ENCODE measurements at places on chromosomes 6 and 20. TPM values are rescaled to one million over a fixed set of nuclear protein-coding genes. Genes with fewer than 3 reads are reported as not detected.

Gene LRP11
- 55.7 TPM for total RNA-seq

Gene EMILIN3
- total RNA-seq, result not detected

DNA sequence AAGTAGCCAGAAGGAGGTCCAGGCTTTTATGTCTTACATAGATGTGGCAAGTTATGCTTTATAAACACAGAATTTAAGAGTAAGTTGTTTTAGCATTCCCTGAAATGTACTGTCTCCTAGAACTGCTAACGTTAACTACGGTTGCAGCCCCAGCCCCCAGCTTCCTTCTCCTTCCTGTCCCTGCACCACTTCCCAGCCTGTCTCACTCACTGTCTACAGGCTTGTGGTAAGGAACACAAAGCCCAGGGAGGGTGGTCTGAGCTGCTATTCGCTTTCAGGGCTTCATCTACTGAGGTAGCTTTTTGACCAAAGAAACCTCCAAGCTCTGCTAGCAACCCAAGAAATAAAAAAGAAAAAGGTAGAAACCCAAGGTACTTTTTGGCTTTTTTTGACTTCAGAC is 35.9 kb downstream of the PCSK2 start:
- no peaks in the 10 kb centered on the region for H3K36me3 ChIP-seq
- H3K27me3 ChIP-seq, result peaks cover 6% of the 10 kb centered on the region
- DNase-seq, result no peak
- H3K4me1 ChIP-seq, result no peaks in the 10 kb centered on the region
- no peak overlapping the region for H3K27ac ChIP-seq

Gene HLA-DRB5
- not detected for total RNA-seq

Gene MAS1
- not detected for total RNA-seq

Gene WFDC12
- total RNA-seq, result not detected

DNA sequence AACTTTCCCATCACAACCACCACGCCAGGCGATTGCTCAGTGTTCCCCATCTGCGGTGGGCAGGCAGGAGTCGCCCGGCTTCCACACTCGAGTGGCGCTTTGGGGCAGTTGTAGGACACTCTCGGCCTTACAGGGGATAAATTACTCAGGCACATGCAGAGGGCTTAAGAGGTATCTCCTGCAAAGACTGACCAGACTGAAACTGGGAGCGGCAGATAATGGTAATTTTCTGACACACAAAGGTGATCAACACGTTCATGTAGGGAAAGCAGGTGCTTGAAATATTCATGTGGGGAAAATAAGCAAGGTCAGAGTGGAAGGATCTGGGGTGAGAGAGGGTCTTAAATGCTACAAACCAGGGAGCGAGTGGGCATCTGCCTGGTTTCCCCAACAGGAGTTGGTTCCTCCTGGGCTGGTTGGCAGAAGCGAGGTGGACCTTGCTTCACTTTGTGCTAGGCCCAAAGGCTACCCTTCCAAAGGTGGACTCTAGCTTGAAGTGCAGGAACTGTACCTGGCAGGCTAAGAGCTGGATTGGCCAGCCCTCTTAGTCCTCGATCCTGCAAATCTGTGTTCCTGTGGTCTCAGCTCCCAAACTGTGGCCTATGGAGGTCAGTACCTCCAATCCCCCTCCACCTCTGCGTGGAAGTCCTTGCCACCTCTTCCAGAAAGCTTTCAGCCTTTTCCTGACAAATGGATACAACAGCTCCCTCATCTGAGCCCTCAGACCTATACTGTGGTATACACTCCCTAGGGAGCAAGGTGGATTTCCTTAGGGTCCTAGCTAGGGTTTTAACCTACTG is 16.7 kb downstream of the PLAGL2 start:
- DNase-seq, result no peak
- H3K4me1 ChIP-seq, result peaks cover 20% of the 10 kb centered on the region
- H3K27me3 ChIP-seq, result no peaks in the 10 kb centered on the region
- no peak overlapping the region for H3K27ac ChIP-seq
- peaks cover 35% of the 10 kb centered on the region for H3K36me3 ChIP-seq

GRCh38 chr6:34338811-34339210 is 53.7 kb downstream of the NUDT3 start:
- DNase-seq, result no peak
- H3K4me3 ChIP-seq, result no peak overlapping the region
- no peaks in the 10 kb centered on the region for H3K4me1 ChIP-seq

Gene MCCD1
- not detected for total RNA-seq

Gene C20orf144
- not detected for total RNA-seq

Gene PGC
- total RNA-seq, result not detected

DNA sequence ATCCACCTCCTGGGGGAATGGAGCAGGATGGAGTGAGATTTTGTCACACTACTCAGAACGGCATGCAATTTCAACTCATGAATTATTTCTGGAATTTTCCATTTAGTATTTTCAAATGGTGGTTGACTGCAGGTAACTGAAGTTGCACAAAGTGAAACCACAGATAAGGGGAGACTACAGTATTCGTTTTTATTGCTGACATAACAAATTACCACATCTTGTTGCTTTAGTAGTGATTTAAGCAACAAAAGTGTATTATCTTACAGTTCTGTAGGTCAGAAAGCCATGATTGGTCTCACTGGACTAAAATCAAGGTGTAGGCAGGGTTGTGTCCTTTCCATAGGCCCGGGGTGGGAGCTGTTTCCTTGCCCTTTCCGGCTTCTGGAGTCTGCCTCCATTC is 133.4 kb upstream of the B3GAT2 start:
- no peaks in the 10 kb centered on the region for H3K36me3 ChIP-seq
- peaks cover 4% of the 10 kb centered on the region for H3K27me3 ChIP-seq
- H3K4me1 ChIP-seq, result no peaks in the 10 kb centered on the region
- no peak for DNase-seq
- H3K4me3 ChIP-seq, result no peak overlapping the region

GRCh38 chr6:109344226-109344625 is 38.0 kb downstream of the CD164 start:
- H3K36me3 ChIP-seq, result no peaks in the 10 kb centered on the region
- no peak overlapping the region for H3K27ac ChIP-seq
- H3K4me1 ChIP-seq, result no peaks in the 10 kb centered on the region

Gene ZNF391
- not detected for total RNA-seq

DNA sequence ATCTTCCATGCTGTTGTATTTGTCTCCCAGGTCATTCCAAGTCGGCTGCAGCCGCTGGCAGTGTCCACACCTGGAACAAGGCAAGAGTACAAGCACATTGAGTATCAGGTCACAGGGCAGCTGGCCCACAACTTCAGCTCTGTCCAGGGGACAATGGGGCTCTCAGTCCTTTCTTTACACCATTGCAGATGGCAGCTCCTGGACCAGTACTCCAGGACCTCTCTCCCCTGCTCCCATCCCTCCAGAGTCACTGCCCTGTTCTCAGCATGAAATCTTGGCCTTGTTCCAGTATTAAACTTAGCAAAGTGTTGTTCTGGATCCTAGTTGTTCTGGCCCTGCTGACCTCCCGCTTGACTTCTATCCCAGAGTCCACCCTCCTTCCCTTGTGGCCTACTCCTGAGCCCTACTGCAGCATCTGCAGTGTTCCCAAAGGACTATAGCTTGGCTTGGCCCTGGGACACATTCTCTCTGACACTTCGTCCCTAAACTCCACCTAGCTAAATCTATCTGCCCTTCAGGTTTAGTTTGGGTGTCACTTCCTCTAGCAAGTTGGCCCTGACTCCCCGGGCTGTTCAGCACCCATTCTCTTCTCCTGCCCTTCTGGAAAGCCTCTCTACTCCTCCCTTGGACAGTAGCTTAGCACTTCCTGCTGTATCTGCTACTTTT is 5.8 kb downstream of the TXNDC5 start:
- no peak overlapping the region for H3K27ac ChIP-seq
- no peak for DNase-seq
- peaks cover 11% of the 10 kb centered on the region for H3K4me1 ChIP-seq
- H3K4me3 ChIP-seq, result no peak overlapping the region

DNA sequence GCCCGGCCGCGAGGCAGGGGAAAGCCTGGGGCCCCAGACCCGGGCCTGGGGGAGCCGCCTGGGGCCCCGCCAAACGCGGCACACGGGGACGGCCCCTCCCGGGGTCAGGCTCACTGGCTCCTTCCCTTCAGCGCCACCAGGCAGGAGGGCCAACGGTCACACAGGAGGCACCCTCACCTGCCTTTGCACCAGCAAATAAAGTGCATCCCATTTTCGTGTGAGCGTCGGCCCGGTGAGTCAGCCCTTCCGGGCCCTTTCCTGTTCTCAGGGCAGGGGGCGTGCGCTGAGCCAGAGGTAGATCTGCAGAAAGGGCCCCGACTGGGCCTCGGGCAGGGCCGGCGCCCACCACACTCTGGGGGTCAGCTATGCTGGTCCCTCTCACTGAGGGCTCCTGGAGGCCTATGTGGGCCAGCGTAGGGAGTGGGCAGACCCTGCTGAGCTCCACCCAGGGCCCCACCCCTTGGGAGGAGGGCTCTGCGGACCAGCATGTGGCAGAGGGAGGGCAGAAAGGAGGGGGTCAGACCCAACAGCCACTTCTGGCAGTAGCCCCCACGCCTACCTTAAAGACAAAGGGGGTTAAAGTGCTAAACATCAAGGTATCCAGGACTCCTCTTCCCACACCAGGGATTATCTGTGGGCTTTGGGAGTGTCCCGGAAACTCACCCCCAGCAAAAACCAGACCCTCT is 931 bp upstream of the UCKL1 start:
- no peak for DNase-seq
- peaks cover 24% of the 10 kb centered on the region for H3K4me1 ChIP-seq
- peaks cover 48% of the 10 kb centered on the region for H3K36me3 ChIP-seq
- no peak overlapping the region for H3K27ac ChIP-seq
- no peak overlapping the region for H3K4me3 ChIP-seq

DNA sequence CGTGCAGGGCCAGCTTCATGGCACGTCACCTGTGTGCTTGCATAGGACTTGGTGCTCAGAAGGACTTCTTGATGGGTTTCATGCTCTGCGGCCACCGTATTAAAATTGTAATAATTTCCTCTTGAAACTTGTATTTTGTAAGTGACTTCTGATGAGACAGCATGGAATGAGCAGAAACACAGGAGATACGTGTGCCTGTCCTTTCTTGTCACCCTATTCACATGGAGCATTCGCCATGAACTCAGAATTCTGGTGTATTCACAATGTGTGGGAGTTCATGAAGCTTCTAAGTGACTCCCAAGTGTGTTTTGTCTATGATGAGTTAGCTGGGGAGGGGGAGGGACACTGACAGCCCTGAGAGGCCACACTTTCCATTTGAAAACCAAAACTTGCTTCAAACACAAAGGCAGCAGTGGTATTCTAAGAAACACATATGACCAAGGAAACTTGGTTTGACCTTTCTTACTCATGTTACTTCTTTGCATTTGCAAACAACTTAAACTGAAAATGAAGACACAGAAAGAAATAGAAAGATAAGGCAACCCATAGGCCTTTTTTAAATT is 92.1 kb upstream of the NEDD9 start:
- DNase-seq, result no peak
- no peak overlapping the region for H3K27ac ChIP-seq
- peaks cover 7% of the 10 kb centered on the region for H3K4me1 ChIP-seq
- no peaks in the 10 kb centered on the region for H3K36me3 ChIP-seq
- H3K27me3 ChIP-seq, result no peaks in the 10 kb centered on the region
- H3K4me3 ChIP-seq, result no peak overlapping the region

Gene WDR46
- 123 TPM for total RNA-seq

GRCh38 chr6:107144666-107145065 is 29.4 kb upstream of the BEND3 start:
- DNase-seq, result no peak
- H3K4me3 ChIP-seq, result no peak overlapping the region
- H3K27me3 ChIP-seq, result no peaks in the 10 kb centered on the region
- no peaks in the 10 kb centered on the region for H3K36me3 ChIP-seq

Gene FAM210B
- total RNA-seq, result 9.0 TPM

DNA sequence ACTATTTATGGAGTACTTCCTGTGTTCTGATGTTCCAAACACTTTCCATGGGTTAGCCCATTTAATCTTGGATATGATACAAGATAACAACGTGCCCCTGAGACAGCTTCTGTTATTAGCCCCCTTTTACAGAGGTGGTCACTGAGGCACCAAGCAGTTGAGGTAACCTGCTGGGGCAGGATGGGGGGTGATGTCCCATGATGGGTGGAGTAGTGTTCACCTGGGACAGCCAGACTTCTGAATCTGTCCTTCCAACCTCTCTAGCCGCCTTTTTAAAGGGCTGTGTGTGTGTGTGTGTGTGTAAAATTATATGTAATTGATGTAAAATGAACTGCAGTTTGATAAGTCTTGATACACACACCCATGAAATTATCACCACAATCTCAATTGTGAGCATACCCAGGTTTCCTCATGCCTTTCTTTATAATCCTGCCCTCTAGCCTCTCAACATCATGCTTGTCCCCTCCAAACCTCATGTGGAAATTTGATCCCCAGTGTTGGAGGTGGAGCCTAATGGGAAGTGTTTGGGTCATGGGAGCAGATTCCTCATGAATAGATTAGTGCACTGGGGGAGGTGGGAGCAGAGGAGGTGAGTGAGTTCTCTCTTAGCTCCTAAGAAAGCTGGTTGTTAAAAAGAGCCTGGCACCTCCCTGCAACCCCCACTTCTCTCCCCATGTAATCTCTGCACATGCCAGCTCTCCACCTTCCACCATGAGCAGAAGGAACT is 39.2 kb downstream of the PLAGL2 start:
- H3K4me3 ChIP-seq, result no peak overlapping the region
- no peaks in the 10 kb centered on the region for H3K27me3 ChIP-seq
- no peak for DNase-seq
- no peaks in the 10 kb centered on the region for H3K4me1 ChIP-seq

DNA sequence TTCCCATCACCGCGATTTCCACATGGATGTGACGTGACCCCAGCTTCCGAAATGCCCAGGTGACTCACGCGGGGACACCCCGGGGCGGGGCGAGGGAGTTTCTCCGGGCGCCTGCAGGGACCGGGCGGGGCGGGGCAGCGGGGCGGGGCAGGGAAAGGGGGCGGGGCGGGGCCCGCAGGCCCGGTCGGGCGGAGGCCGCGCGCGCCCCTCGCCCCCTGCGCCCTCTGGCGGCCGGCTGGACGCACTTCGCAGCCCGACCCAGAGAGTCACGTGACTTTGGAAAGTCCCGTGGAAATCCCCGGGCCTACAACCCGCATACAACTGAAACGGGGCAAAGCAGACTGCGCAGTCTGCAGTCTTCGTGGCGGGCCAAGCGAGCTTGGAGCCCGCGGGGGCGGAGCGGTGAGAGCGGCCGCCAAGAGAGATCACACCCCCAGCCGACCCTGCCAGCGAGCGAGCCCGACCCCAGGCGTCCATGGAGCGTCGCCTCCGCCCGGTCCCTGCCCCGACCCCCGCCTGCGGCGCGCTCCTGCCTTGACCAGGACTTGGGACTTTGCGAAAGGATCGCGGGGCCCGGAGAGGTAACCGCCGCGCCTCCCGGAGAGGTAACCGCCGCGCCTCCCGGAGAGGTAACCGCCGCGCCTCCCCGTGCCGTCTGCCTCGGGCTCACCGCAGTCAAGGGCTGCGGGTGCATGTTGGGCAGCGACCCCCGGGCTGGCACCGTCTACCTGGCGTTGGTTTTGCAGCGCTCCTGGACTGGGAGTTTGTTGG is at the start of gene TNFAIP3:
Gene TNFAIP3, plus strand, starts transcription at position 346 of the 771 bp plus-strand sequence. CDS start 3,969 bp downstream, outside the sequence.
- H3K4me3 ChIP-seq, result peak within 1 kb of the TSS; percentile 87
- DNase-seq, result peak; percentile 94
- H3K36me3 ChIP-seq, result peaks cover 20% of the 10 kb centered on the region
- H3K4me1 ChIP-seq, result peaks cover 40% of the 10 kb centered on the region
- H3K27ac ChIP-seq, result peak within 1 kb of the TSS; percentile 86
